ENCODE measurements at places on chromosomes 7 and 10.

DNA sequence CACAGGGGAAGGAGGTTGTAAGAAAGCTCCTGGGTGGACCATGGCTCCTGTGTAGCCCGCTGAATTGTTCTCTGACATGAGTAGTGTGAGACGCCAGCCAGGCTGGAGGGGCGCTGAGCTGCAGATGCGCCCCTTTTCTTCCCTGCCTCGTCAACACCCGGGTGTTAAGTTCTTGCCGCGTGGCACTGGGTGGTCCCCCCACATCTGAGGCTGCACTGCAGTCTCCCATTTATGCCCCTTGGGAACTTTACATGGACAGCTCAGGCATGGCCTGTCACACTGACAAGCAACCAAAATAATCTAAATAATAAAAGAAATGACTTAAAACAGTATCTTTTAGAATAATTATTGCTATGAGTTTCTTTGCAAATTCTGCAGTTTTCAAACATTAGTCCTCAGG lies 34.6 kb upstream of the HSPA12A start:
- DNase-seq = no peak

GRCh38 chr10:33277135-33277536 lies 57.3 kb downstream of the NRP1 start:
- DNase-seq = no peak

DNA sequence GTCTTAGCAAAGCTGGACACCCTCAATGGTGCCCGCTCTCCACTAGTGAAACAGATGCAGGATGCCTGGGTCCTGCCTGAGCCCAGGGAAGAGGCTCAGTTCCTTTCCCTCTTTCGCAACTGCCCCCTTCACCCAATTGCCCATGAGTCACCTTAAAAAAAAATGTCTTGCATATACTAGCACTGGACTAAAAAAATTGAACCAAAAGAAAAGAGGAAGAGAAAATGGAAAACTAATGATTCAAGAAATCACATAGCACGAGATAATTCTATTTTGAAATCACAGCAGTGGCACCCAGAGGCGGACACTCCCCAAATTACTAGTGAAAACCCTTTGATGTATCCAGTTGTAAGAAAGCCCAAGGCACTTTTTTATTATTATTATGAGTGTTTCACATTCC lies 972.5 kb downstream of the LRMDA start:
- no peak for DNase-seq

DNA sequence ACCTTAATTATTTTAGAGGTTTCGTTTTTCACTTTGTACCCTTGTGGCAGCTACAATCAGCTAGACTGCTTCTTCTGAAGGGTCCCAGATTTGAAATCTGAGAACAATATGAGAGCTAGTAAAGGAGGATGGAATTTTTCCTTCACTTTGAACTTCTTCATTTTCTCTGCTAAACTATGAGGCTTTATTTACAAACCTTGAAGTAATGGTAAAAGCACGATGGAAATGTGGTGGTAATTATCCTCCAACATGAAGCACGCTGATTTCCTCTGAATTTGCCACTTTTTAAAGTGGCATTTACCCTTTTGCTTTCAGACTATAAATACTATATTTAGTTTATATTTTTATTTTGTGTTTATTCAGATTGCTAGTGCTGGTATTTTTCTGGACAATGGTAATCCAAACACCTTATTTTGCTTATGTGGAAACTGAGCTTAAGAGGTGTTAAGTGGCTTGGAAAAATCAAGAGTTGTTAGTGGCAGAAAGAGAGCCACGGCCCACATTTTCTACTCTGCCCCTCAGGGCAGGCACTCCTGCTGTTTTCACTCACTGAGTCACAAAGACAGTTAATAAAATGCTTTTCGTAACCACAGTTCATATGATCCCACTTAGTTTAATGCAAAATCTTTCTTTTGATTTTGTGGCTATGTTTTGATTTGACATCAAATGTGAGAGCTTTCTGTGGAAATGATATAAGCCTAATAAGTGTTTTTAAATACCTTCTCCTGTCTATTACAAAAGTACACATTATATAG lies 2.7 kb downstream of the SSMEM1 start:
- no peak for DNase-seq

GRCh38 chr7:54907981-54908380 lies 110.8 kb upstream of the EGFR start:
- no peak for DNase-seq

DNA sequence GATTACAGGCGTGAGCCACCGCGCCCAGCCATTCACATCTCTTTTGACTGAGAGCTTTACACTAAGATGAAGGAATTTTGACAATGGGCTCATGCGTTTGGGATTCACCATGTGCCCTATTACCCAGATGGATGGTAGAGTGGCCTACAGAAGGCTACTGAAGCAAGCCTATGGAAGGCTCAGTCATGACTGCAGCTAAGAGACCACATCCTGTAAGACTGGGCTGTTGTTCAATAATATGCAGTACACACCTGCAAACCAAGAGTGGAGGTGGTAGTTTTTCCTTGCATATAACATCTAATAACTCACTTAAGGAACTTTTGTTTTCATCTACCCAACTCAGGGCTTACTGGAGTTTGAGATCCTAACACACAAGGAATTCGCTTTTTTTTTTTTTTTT lies 6.1 kb upstream of the WIPI2 start:
- DNase-seq = no peak

DNA sequence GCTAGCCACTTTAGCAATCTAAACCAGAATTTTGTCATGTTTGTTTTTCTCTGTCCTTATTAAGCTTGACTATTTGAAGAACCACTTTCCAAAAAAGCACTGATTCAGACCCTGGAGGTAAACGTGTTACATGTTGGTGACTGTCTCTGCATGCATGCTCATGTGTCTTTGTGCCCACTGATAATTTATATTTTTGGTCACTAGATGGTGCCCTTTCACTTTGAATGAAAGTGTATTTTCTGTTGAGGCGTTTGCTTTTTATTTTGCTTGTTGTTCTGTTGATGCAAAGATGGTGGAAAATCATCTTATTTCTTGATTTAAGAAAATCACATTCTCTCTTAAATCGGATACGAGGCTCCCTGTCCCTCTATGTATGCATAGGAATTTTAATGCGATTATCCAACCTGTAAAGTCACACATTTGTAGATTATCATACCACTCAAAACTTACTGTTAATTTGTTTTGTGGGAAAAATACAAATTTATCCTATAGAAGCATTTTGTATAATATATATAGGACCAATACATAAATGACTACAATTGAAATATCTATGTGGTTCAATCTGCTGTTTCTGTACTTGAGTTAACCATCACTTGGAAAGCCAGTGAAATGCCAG lies 269.3 kb downstream of the BICC1 start:
- no peak for DNase-seq

GRCh38 chr10:112950714-112951358 lies 789 bp downstream of the TCF7L2 start:
- DNase-seq = peak; percentile 15

DNA sequence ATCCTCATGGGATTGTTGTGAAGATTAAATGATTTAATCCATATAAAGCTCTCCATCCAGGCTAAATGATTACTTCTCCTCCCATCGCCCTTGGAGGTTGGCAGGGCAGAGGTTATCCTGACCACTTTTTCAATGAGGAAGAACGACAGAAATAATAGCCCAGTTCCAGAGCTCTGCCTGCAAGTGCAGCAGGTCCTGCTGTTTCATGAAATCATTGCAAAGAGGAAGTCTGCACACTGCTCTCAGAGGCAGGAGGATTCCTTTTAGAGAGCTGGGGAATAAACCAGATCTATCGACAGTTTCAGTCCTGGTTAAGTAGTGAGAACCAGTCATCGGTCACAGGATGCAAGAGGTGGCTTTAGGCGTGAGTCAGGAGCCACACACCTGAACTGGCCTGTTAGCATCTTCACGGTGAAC lies 25.0 kb upstream of the CDH23 start:
- DNase-seq = no peak

GRCh38 chr10:101763141-101763846 lies 12.6 kb downstream of the FGF8 start:
- no peak for DNase-seq

GRCh38 chr10:117534321-117535297 lies 7.9 kb upstream of the EMX2 start:
- no peak for DNase-seq

DNA sequence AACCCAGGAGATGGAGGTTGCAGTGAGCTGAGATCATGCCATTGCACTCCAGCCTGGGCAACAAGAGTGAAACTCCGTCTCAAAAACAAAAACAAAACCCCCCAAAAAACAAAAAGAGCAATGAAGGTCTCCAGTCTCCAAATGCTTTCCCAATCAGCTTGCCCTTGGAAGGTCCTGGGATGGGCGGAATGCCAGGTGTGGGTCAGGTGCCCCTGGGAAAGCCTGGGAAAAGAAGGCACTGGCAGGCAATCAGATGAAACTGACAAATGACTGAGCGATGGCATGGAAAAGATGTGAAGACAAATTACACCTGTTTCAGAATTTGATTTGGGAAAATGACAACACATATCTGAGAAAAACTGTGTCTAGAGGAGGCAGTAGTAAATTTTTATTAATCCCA lies 210.4 kb upstream of the IMMP2L start:
- DNase-seq = no peak

DNA sequence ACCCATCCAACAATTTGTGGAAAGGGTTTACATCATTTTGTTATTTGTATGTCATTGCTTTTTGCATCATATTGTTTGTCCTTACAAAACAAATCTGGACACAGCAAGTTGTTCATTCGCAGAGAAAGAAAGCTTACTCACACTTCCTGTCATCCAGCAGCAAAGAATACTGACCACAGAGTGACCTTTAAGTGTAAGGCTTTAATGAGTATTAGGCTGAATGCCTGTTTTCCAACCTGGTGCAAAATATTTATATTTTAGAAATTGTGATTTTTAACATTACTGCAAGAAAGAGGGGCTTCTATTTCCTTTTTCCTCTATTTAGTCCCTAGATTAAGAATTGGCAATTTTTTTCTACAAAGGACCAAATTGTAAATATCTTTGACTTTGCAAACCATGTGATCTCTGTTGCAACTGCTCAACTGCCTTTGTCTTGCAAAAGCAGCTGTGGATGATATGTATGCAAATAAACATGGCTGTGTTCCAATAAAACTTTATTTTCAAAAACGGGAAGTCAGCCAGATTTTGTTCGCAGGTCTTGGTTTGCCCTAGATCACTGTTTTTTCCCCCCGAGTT lies 27.8 kb upstream of the ITGB1 start:
- peak; percentile 91 for DNase-seq

- DNase-seq = peak; percentile 65
Measured at GRCh38 chr7:134547397-134548054, 1.4 kb upstream of the AKR1B15 start.

- DNase-seq = peak; percentile 1
Measured at GRCh38 chr10:23522345-23522744, 83.5 kb downstream of the OTUD1 start.

Measured in astrocyte (in vitro differentiated cells and primary cell).